ENCODE measurements at places on chromosomes 3 and 15.

DNA sequence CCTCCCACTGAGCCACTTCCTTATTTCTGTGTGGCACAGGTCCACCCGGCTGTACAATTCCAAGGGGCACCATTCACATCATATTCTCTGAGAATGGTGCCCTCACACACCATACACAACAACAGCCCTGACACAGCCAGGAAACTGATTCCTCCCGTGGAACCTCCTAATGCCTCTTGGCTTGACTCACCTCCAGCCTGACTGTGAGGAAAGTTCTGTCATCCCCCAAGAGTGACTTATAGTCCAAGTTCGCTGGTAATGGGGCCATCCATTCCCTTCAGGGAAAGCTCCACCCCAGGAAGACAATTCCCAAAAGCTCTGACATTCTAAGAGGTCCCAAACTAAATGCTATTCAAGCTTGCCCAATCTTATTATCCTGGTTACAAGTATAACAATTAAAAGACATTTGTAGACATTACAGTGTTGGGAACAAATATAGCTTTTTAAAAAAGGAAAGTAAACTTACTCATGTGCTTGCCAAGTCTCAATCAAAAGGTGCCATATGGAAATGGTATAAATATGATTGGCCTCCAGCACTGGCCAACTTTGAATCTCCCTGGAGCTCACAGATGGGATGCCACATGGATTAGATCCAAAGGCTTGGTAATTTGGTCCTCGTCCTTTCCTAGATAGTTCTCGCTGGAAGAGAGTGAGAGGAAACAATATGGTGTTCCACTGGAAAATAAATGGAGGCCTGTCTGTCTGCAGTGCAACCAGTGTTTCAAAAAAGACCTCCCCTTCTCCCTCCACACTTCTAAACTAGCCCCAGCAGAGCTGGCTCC, 56.3 kb upstream of the PSMD6 start:
- no peak for DNase-seq

DNA sequence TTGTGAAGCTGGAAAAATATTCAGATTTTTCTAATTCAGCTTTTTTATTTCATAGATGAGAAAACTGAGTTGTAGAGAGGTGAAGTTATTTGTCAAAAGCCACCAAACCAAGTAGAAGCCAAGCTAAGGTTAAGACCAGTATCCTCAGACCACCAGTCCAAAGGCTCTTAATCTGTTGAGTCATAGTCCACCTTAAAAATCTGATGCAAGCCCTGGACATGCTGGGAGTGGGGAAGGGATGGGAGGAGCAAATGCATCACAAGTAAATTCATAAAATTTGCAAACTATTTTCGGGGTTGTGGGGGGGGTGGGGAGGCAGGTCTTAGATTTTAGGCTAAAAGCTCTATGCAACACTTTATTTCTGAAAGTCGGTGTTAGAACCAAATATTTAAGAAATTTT, 307.7 kb upstream of the SEMA6D start:
- no peak for DNase-seq

GRCh38 chr3:157671656-157672055, 168.4 kb upstream of the VEPH1 start:
- no peak for DNase-seq

DNA sequence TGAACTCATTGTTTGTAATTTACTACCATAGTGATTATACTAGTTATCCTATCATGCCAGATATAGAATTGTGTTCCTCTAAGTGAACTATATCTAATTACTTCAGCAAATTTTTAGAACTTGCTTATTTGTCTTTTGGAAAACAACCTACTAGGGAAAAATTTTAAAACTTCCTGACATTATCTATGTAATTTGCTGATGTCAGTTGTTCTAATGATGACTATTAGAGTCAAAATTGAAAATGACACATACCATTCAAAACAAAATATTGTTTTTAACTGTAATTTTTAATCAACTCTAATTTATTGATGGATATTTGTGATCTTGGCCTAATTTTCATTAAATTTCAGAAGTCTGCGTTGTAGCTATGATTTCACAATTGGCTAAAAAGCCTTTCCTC, 106.7 kb upstream of the ROBO2 start:
- no peak for DNase-seq

- no peak for DNase-seq
These were observed 458.6 kb downstream of the PYDC2 start for GRCh38 chr3:191919491-191920026.

GRCh38 chr15:52056496-52056895, 37.5 kb downstream of the MAPK6 start:
- DNase-seq, result no peak

GRCh38 chr3:163521261-163521660, 1557.0 kb downstream of the SI start:
- no peak for DNase-seq

GRCh38 chr3:45597581-45597980, 3.0 kb downstream of the LIMD1 start:
- no peak for DNase-seq

GRCh38 chr3:108088146-108088545, 2.7 kb downstream of the CD47 start:
- DNase-seq, result no peak

DNA sequence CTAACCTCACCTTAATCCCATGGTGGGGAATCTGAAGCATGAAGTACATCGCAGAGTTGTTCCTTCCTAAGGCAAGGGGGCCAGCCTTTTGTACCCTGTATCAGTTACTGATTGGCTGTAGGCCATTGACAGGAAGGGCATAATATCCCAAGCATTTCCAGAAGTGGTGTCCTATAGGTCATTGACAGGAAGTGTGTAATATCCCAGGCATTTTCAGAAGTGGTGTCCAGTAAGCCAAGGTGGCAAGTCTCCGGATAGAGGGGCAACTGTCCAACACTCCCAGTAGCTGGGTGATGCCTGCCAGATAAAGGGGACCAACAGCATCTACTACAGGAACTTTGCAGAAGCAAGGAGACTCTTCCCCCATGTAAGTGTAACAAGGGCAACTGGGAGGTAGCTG, 52.1 kb upstream of the MYRIP start:
- DNase-seq, result no peak

- no peak for DNase-seq
These were observed 235.6 kb downstream of the SV2B start for GRCh38 chr15:91335702-91336101.

DNA sequence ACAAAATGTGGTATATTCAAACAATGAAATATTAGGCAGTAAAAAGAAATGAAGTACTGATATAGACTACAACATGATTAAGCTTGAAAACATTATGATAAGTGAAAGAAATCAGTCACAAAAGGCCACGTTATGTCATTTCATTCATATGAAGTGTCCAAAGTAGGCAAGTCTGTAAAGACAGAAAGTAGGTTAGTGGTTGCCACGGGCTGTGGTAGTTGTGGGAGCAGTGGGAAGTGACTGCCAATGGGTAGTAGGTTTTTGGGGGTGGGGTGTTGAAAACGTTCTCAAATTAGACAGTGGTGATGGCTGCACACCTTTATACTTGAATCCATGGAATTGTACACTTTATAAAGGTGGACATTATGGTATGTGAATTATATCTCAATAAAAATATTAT, 12.1 kb downstream of the GALNT15 start:
- no peak for DNase-seq

DNA sequence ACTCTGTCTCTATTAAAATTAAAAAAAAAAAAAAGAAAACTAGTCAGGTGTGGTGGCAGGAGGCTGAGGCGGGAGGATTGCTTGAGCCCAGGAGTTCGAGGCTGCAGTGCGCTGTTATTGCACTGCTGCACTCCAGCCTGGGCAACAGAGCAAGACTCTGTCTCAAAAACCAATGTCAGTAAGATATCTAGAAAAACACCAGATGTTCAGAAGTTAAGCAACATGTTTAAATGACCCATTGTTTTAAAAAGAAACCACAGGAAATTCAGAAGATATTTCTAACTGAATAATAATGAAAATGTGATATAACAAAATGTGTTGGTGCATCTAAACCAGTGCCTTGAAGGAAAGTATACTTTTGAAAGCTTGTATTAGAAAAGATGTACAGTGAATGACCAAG, 203.4 kb upstream of the CGNL1 start:
- DNase-seq, result peak; percentile 41

DNA sequence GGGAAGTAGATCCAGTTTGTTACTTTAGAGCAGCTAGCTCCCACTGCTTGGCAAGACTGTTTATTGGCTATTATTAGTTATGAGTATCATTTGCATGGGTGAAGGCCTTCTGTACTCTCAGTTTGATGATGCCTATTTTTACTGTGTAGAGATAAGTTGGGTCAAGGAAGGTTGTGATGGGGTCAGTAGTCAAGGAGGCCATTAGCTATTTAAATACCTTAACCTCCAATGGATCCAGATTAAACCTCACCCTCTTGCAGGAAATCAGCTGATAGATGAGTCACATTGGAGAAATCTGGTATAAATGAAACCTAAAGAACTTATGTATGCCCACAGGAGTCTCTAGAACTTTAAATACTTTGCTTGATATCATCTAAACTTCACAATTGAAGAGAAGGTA, 45.0 kb downstream of the THBS1 start:
- peak; percentile 16 for DNase-seq

- no peak for DNase-seq
These were observed 123.7 kb downstream of the RBPMS2 start for GRCh38 chr15:64651601-64652191.

DNA sequence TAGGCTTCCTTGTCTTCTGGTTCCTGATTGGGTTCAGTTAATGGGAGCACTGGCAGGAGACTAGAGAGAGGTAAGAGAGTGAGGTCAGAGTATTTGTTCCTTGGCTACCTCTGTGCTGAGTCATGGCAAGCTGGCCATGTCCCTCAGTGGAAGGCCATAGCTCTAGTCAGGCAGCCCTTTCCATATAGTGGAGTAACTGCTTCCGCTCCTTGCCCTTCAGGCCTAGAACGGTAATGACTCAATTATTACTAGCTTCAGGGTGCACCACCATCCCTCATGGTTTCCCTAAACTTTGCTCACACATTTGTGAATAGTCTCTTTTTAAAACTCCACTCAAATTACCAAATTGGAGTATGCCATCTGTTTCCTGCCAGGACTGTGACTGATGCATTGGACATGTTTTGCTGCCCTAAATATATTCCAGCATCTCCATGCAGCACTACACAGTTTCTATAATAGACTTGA, 10.5 kb upstream of the ANO10 start:
- DNase-seq, result peak; percentile 91

- DNase-seq, result peak; percentile 84
These were observed 152.3 kb upstream of the STAC start for GRCh38 chr3:36227980-36228379.

- DNase-seq, result no peak
These were observed 621.8 kb downstream of the ZIC1 start for GRCh38 chr3:148030975-148031374.

GRCh38 chr3:79564192-79564591, 203.6 kb downstream of the ROBO1 start:
- DNase-seq, result no peak

GRCh38 chr3:139555249-139555648, 15.7 kb upstream of the RBP1 start:
- DNase-seq, result no peak

- peak; percentile 31 for DNase-seq
These were observed 631 bp upstream of the PRICKLE2 start for GRCh38 chr3:64225695-64226499.

DNA sequence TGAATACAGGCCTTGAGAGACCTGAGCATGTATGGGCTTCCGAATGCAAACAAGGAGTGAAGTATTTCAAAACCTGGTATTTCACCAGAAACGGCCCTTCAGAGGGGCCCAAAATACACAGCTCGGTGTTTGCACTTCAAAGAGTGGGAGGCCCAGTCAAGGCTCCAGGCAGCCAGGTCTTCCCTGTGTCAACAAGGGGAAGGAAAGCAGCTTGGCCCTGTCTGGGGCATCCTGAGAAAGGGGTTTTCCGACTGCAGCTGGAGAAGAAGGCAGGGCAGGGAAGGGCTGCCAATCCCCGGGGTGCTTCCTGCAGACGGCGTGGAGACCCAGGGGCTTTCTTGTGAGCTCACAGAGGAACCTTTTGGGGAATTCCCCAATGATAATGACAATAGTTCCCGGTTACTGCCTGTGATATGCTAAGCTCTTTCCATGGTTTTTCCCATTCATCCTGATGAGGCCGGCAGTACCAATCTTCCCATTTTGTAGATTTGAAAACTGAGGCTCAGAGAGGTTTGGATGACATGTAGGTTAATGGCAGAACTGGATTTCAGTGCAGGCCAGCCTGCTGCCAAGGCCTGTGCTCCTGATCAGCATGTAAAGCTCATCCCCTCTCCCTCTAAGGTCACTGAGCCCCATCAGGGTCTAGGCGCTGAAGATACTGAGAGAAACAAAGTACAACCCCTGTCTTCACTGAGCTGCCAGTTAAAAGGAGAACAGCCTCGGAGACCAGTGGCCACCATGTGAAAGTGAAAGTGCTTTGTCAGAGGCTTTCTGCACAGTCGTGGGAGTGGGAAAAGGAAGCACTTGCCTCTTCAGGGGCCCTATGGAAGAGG, 43.0 kb upstream of the TLE3 start:
- DNase-seq, result no peak

DNA sequence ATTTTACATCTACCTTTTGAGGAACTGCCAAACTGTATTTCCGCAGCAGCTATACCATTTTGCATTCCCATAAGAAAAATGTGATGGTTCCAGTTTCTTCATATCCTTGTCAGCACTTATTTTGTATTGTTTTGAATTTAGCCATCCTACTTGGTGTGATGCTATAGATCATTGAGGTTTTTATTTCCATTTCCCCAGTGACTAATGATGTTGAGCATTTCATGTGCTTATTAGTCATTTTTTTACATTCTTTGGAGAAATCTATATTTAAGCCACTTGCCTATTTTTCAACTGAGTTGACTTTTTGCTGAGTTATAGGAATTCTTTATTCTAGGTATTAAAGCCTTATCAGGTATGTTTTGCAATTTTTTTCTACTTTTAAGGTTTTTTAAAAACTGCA, 347.6 kb upstream of the RARB start:
- DNase-seq, result peak; percentile 1

DNA sequence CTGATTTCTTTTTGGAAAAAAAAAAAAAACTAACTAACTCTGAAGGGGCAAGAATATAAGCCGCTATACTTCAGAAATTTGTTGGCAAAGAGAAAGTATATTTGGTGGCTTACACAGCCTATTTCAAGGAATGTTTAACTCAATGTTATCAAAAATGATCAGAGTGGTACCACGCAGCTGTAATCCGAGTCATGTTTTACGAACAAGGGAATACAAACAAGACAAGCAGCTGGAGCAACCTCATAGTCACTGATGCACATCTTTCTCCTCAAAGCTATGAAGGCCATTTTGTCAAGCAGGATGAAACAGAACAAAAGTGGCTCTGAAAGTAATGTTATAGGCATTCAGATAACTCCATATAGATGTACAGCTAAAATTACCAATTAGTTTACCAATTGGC, 81.2 kb downstream of the SCAPER start:
- no peak for DNase-seq

- peak; percentile 26 for DNase-seq
These were observed 6.3 kb upstream of the CTSH start for GRCh38 chr15:78950902-78951840.

DNA sequence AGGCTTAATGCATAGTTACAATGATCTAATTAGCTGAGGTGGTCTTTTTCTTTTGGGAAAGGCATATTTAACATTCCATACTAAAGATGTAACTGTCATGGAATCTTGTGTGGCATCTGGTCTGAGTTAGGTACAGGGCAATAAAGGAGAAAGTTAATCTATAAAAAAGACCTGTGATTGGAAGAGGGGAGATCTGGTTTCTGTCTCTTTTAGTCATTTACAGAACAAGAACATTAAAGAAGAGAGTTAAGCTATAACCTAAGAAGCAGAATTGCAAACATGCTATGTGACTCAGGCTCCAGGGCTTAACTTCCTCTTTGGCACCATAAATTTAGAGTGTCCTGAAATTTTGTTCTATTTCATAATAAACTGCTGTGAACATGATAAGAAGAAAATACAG, 47.2 kb upstream of the MME start:
- peak; percentile 21 for DNase-seq
